Hepatic stellate cell (primary cell): ENCODE measurements at places on chromosomes 12 and 14.
A peak's percentile ranks its signal among the peaks of the same experiment; 100 is the strongest.

DNA sequence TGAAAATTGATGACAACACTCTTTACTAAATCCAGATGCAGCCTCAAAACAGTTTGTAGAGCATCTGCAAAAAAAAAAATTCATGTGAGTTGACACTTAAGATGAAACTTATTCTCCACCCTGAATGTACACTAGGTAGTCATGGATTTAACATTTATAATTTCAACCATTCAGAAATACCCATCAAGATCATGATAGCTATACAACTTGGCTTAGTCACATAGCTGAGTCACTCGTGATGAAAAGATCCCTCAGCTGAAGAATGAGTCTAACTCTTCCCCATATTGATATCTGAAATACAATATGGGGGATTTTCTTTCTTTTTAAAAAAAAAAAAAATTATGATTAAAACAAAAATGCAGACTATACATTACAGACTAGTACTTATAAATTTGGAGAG lies 104.8 kb upstream of the PLEKHG7 start:
- peak; percentile 27 for DNase-seq

GRCh38 chr12:82593143-82593542 lies 93.6 kb upstream of the TMTC2 start:
- DNase-seq = no peak

- DNase-seq = no peak
Observed at GRCh38 chr12:68180792-68181744, 21.5 kb upstream of the IFNG start.

- no peak for DNase-seq
Observed at GRCh38 chr12:10358131-10358530, 31.7 kb downstream of the KLRK1 start.

DNA sequence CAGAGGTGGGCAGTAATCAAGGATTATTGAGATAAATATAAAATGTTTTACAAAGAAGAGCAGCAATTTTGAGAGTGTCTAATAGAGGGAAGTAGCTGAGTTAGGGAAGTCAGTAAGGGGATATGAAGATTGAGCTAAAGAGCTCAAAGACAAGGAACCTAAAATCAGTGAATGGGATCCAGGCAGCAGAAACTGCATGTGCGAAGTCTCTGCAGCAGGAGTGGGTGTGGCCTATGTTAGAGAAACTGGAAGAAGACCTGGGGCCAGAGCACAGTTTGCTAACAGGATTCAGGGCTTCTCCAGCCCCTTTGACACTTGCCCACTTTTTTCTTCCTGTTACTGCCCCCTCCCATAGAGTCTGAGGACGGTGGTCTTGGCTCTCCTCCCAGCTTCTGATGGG lies 36.3 kb upstream of the PLXNC1 start:
- DNase-seq = no peak

- DNase-seq = no peak
Observed at GRCh38 chr14:34685819-34686428, 28.5 kb downstream of the CFL2 start.

GRCh38 chr12:62643486-62643885 lies 176.9 kb downstream of the MON2 start:
- peak; percentile 24 for DNase-seq

GRCh38 chr14:20782280-20782890 lies 1.3 kb downstream of the RNASE6 start:
- no peak for DNase-seq

DNA sequence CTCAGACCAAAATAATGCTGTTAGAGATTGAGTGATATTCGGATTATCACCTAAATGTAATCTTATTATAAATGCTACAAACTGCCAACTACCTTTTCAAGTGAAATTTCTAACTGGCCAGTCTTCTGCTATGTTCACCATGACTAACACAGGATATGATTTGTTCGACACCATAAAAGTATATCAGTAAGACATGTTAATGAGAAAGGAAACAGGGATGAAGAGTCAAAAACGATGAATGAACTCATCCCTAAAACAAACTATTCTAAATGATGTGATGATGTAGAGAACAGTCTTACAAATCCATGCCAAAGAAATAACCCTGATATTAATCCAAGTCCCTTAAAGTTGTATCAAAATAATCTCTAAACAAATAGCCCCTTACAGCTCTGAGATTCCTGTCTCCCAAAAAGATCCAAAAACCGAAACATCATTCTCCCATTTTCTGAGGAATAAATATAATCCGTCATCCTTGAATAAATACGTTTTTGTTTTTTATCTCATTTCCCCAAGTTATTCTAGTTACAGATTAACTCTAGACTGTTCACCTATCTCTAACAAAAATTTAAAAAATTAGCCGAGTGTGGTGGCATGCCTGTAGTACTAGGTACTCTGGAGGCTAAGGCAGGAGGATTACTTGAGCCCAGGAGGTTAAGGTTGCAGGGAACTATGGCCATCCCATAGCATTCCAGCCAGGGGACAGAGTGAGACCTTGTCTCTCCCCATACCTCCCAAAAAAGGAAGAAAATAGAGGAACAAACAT lies 9.1 kb downstream of the SCAF11 start:
- DNase-seq = no peak

- no peak for DNase-seq
Observed at GRCh38 chr14:69650948-69651369, 39.6 kb downstream of the SUSD6 start.

DNA sequence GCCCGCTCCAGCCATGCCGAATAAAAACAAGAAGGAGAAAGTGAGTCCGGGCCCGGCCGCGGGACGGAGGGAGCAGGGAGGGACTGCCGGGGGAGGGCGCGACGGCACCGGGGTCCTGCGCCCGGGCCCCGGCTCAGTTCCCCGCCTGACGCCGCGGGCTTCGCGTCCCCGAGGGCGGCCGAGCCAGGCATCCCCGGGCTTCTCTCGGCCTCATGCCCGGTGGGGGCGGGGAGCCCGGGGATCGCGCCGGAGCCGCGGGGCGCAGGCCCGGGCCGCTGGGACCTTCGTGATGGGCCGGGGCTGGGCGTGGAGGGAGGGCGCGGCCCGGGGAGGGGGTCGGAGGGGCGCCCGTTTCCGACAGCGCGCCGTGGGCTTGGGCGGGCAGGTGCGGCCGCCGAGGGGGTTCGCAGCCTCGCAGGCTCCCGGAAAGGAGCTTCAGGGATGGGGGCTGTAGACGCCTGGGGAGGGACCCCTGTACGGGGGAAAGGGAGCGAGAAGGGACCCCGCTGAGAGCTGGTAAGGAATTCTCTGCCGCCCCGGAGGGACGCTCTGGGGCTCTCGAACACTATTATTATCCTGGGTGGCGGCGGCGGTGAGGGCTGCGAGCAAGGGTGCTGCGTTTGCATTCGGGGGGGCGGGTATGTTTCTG lies 496 bp downstream of the PPP2R5C start:
- DNase-seq = peak; percentile 59

- no peak for DNase-seq
Observed at GRCh38 chr12:77388445-77389265, 323.3 kb upstream of the E2F7 start.
